ENCODE measurements at places on chromosomes 13 and 19. TPM values are rescaled to one million over a fixed set of nuclear protein-coding genes. Genes with fewer than 3 reads are reported as not detected.

The TNNI3 gene
- not detected for total RNA-seq

The MYO1F gene
- 20.6 TPM for total RNA-seq

The C19orf47 gene
- total RNA-seq, result 16.7 TPM

DNA sequence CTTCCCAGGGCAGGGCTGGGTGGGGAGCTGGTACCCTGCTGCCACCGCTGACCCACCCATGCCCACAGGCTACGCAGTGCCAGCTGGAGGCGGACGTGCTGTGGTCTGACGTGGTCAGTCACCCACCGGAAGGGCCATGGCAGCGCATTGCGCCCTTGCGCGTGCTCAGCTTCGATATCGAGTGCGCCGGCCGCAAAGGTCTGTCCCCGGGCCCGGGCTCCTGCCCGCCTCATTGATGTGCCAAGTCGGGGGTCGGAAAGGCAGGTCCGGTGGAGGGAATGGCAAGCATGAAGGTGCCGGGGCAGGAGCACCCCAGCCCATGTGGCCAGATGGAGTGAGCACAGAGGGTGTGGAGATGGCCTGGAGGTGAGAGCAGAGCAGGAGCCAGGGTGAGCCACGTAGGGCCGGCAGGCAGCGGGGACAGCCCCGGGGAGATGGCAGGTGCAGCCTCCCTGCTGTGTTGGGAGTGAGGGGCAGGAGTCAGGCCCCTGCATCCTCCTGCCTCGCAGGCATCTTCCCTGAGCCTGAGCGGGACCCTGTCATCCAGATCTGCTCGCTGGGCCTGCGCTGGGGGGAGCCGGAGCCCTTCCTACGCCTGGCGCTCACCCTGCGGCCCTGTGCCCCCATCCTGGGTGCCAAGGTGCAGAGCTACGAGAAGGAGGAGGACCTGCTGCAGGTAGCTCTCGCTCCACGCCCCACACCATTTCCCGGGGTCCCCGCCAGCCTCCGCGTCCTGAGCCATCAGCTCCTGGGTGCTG is 16.0 kb upstream of the SPIB start:
- no peak for DNase-seq

DNA sequence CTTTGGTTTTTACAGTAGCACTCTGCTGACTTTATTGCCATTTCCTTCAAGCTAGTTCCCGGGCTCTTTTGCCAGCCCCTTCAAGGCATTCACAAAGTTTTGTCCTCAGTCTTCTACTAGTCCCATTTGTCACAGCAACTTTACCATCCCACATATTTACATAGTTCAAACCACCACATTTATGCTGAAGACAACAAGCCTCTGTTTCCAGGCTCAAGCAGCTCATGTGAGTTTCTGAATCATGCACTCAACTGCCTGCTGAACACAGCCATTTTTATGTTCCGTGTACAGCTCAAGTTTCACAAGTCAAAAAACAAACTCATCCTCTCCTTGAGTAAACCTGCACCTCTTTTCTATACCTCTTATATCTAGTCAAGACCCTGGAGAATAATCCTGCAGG is 977.0 kb upstream of the SLC10A2 start:
- DNase-seq, result no peak

DNA sequence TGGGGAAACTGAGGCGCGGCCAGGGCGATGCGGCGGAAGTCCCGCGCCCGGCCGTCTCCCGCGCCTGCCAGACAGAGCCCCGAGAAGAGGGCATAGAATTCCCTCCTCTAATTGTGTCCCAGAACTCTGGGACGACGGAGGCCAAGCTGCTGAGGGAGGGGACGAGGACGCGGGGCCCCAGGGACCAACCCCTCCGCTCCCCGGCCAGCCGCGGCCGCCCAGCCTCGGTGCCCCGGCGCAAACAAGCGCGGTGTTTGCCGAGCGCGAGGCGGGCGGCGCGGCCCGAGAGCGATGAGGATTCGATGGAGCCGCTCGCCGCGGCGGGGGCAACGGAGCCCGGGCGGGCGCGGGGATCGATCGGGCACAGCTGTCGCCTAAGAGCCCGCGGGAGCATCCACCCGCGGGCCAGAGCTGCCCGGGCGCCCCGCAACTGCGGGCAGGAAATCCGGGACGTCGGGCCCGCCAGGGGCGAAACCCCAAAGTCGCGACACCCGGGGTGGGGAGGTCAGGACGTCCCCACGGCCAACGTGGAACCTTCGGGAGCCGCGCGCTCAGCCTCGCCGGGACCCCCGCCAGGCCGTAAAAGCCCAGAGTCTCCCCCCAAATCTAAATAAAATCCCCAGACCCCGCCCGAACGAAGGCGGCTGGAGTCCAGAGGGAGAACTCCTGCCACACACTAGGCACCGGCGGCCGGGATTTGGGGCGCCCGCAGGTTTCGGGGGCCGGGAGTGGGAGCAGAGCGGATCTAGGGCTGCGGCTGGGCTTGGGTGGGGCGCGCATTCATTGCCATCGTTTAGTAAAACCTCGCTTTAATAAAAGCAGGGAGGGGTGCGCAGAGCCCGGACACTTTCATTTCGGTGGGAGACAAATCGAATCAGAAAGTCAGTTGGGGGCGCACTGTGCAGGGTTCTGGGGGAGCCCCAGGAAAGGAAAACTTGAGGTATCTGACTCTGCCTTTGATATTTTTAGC is 3.6 kb upstream of the ONECUT3 start:
- no peak for DNase-seq

The C13orf46 gene
- 7.5 TPM for total RNA-seq

GRCh38 chr19:10660346-10660745 is 6.2 kb downstream of the ILF3 start:
- DNase-seq, result no peak

The TMPRSS9 gene
- total RNA-seq, result not detected

The MBD3L4 gene
- total RNA-seq, result not detected

The ADGRL1 gene
- total RNA-seq, result 27.9 TPM

The METTL21C gene
- total RNA-seq, result not detected

The IRF3 gene
- total RNA-seq, result 108 TPM

The PTPRS gene
- 163 TPM for total RNA-seq

- no peak for DNase-seq
These were observed 460 bp downstream of the KMT5C start for GRCh38 chr19:55339889-55340783.

GRCh38 chr13:42524487-42525034 is 49.4 kb upstream of the TNFSF11 start:
- DNase-seq, result no peak

The KL gene
- 3.6 TPM for total RNA-seq

GRCh38 chr19:40954573-40954972 is 36.5 kb upstream of the CYP2B6 start:
- DNase-seq, result no peak

DNA sequence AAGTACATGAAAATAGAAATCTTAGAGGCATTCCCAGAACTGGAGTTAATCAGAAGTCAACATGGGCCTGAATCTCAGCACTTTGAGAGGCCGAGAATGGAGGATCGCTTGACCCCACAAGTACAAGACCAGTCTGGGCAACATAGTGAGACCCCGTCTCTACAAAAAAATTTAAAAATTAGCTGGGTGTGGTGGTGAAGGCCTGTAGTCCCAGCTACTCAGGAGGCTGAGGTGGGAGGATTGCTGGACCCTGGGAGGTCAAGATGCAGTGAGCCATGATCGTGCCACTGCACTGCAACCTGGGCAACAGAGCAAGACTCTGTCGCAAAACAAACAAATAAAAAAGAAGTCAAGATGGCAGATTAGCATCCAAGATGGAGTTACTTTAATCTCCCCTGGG is 8.5 kb downstream of the IFNL2 start:
- DNase-seq, result no peak

DNA sequence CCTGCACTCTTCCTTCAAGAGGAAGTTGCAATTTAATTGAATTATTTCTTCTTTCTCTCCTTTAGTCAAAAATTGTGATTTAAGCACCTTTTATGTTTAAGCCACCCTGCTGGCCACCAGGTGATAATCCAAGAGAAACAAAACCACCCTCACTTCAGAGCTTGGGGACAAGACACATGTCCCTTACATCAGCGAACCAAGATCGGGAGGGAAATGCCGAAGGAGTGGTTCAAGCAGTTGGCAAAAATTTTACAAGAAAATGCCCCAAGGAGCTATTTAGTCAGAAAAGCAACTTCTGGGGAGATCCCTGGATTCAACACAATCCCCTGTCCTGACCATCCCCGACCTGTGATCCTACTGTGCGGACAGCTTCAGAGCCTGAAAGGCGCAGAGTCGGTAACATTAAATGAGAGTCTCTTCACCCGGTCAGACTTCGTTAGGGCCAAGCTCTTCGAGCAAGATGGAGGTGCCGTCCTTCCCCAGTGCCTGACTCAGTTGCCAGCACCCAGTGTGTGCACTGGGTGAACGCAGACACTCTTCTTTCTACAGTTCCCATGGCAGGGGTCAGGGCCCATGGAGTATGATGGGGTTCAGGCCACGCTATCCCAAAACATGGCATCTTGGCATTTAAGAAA is 78.6 kb upstream of the TM9SF2 start:
- peak; percentile 29 for DNase-seq

The RHPN2 gene
- total RNA-seq, result 18.4 TPM

DNA sequence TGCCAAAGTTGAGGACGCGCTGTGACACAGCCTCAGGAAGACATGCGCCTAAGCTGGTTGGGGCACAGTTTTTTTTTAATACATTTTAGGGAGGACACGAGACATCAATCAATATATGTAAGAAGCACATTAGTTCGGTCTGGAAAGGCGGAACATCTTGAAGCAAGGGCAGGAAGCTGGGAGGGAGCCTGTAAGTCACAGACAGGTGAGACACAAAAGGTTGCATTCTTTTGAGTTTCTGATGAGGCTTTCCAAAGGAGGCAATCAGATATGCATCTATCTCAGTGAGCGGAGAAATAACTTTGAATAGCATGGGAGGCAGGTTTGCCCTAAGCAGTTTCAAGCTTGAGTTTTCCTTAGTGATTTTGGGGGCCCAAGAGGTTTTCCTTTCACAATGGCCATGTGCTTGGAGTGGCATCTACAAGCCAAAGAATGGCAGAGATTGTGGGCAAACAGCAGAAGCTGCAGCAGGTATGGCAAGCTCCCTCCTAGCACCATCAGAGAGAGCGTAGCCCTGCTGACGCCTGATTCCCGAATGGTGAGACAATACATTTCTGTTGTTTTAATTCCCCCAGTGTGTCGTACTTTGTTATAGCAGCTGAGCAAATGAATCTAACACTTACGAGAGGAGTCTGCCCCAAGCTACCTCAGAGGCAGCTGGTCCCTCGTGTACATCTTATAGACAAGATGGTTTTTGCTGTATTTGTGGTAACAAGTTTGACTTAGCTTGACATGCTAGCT is 99.5 kb upstream of the TMTC4 start:
- DNase-seq, result no peak

- DNase-seq, result no peak
These were observed 121.0 kb downstream of the MRPL57 start for GRCh38 chr13:21297447-21297846.

GRCh38 chr13:34623331-34623730 is 318.7 kb upstream of the NBEA start:
- no peak for DNase-seq

DNA sequence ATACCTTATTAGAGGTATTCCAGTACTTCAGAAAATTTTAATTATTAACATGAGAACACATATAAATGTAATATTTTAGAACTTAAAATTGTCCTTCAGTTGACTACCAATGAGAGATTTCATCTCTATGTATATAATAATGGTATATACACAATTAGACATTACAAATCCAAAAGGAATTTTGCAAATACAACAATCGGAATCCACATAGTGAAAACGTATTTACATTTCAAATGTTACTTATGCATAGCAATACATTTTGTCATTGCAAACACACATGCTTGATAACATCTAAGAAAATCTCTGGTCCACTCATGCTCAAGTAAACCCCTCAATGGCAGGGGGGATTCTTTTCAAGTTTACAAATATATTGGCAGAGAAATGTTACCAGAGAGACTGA is 2345.2 kb downstream of the PCDH9 start:
- no peak for DNase-seq

GRCh38 chr13:82011355-82011754 is 1670.4 kb upstream of the SPRY2 start:
- DNase-seq, result no peak

DNA sequence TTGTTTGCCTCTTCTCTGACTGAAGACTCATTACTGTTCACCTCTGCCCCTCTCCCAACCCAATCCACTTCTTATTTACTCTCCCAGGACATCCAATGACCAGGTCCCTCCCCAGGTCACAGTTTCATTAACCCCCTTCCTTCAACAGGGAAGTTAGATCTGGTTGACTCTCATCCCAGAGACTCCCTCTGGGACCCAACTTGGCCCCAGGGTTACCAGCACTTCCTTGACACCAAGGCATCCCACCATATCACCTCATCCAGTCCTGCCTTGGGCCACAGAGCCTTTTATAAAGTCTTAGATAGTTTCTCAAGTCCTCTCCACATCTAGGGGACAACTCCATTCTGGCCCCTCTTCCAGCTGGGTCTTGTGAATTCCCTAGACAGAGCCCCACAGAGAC is 470.6 kb upstream of the TSHZ3 start:
- DNase-seq, result no peak

GRCh38 chr13:73995736-73996135 is 138.5 kb downstream of the KLF12 start:
- no peak for DNase-seq

- no peak for DNase-seq
These were observed 20.1 kb downstream of the RASA3 start for GRCh38 chr13:114112231-114112825.

DNA sequence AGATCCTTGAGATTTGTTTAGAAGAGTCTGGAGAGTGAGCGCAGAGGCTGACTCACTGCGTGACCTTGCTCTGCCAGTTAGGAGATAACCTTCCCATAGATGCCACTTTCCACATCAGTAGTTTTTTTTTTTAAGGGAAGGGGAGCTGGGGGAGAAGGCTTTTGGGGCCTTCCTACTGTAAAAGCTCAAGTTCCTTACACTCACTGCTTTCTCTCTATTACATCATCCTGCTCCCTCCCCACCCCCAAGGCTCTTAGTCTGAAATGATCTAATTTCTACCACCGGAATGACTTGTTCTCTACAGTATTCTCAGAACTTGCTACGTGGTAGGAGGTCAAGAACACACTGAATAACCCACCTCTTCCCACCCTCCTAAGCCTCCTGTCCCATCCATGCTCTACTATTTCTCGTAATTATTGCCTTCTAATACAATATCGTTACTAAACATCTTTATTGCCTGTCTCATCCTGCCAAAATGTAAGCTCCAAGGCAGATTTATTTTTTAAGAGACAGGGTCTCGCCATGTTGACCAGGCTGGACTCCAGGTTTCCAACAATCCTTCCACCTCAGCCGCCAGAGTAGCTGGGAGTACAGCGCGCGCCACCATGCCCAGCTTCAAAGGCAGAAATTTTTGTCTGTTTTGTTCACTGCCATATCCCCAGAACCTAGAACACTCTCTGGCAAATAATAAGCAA is 1.2 kb downstream of the LONP1 start:
- no peak for DNase-seq

GRCh38 chr19:10112895-10113591 is 1.6 kb downstream of the P2RY11 start:
- DNase-seq, result no peak

DNA sequence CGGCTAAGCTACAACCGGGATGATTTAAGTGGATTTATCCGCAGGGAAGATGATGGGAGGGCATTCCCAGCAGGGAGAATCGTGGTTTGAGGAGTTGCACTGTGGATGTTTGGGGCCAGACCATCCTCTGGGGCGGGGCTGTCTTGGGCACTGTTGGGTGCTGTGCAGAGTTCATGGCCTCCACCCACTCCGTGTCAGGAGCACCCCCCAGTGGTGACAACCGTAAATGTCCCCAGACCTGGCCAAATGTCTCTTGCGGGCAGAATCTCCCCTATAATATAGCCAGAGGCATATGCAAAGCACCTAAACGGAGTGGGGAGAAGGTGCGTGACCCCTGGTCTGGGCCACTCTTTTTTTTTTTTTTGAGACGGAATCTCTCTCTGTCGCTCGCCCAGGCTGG is 40.2 kb downstream of the SMIM24 start:
- DNase-seq, result no peak
